Peyer's patch (tissue), 4 donors: ENCODE measurements at places on chromosomes 6 and 20. TPM values are rescaled to one million over a fixed set of nuclear protein-coding genes. Genes with fewer than 3 reads are reported as not detected.

DNA sequence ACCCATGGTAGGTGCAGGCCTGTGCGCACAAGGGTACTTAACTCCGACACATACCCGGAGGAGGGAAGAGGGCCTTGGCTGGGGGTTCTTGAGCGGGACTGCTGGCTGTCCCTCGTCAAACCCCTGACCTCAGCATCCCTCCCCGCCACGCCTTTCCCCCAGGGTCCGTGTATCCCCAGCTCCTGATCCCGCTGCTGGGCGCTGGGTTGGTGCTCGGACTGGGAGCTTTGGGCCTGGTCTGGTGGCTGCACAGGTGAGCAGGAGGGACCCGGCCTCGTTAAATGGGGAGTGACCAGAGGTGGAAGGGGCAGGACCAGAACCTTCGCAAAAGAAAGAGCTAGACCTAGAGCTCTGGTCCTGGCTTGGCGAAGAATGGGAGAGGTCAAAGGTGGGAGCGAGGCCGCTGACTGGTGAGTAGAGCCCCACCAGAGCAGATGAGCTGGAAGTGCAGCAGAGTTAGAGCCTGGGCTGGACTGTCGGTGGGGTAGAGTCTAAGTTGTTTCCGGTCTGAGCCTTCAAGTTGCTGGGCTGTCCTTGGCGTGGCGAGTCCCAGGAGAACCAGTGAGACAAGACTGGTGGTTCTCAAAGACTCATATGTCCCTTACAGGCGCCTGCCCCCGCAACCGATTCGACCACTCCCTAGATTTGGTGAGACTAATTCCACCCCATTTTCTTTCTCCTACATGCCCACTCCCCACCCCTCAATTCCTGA, 963 bp downstream of the MPIG6B start:
- DNase-seq: no peak

GRCh38 chr6:73339340-73339739, 14.7 kb downstream of the DPPA5 start:
- DNase-seq: no peak

DNA sequence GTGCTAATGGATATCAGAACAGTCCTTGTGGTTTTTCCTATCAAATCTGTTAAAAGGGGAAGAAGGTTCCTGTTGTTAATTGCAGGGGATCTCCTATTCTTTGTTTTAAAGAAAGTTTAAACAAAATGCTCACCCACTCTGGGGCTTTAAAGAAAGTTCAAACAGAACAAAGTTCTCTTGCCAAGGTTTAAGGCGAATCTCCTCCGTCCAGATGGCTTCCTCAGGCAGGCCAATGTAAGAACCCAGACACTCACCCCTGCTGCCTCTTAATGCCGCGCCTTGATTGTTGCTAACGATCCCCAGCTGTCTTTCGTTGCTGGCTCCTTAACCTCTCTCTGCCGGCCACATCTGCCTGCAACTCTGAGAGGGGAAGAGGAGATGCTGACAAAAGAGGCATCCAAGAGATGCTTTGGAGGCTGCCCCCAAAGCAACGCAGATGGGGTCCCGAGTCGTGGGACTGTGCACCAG, 235.0 kb upstream of the PRDM1 start:
- no peak for DNase-seq

GRCh38 chr20:61595216-61595615, 343.2 kb downstream of the CDH4 start:
- no peak for DNase-seq

- DNase-seq: no peak
Observed at GRCh38 chr6:37940074-37940847, 120.7 kb downstream of the ZFAND3 start.

DNA sequence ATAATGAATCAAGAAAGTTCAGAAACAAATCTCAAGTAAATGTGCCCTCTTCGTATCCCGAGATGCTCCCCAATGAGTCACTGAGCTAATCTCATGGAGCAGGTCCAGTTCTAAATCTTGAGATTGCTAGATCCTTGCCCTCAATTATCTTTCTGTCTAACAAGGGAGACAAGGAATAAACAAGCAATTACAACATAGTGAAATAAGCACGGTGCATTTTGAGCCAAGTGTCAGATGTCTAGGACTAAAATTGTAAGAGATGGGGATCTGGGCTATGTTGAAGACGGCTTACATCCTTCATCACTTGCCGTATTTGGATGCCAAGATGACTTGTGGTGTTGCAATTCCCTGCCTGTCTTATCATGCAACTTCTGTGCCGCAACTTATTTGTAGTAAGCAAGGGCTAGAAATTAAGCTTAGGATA, 56.5 kb upstream of the ADGRF1 start:
- no peak for DNase-seq

DNA sequence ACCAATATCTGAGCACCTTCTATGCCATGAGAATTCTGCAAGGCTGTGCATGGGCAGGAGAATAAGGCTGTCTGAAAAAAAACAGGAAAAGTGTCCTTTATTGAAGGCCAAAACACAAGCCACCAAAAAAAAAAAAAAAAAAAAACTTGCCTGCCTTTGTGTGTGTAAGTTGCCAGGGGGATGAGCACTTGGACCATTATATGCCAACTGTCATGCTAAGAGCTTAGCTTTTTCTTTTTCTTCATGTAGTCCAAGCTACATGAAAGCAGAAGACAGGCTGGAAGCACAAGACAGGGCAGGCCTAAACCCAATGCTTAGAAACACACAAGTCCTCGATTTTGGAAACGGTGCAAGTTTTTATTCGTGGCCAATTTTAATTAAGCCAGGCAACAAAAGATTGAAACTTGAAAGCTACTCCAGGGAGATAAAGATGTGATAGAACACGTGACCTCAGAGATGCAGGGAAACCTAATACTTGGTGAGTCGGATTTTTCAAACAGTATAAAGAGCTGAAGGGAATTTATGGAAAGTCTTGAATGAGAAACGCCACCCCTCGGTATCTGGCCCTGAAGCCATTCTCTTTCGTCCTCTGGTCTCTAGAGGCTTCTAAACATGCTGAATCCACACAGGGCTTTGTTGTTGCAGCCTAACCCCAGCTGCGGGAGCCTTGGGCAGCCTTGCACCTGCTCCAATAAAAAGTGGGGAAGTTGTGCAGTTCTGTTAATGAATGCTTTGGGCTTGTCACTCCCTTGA, 8.6 kb downstream of the BMP7 start:
- DNase-seq: no peak

DNA sequence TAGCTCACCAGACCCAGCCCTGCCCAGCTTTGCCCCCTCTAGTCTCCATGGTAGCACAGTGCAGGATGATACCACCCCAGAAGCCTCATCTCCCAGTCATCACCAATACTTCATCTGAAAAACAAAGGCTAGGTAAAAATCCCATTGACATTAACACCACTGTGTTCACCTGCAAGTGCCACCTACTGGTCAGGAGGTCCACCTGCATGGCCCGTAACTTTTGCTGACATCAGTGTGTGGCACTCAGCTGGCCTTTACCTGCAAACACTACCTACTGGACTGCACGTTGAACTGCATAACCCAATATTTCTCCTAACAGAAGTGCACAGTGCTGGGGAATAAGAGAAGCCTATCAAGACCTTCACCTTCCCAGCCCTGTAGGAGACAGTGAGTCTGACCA, 234.7 kb upstream of the ADGRB3 start:
- no peak for DNase-seq

- DNase-seq: no peak
Observed at GRCh38 chr6:33906439-33906838, 102.6 kb upstream of the MLN start.

The PCK1 gene
- 2,194 TPM for total RNA-seq

The EPPIN gene
- total RNA-seq: not detected

The TGIF2 gene
- total RNA-seq: 2.6 TPM

The LY6G6C gene
- not detected for total RNA-seq

The KCNK15 gene
- not detected for total RNA-seq

The TCP11 gene
- total RNA-seq: not detected
